ENCODE measurements at places on chromosomes 11 and 22. TPM values are rescaled to one million over a fixed set of nuclear protein-coding genes. Genes with fewer than 3 reads are reported as not detected.

Gene OR51B2
- not detected for total RNA-seq

DNA sequence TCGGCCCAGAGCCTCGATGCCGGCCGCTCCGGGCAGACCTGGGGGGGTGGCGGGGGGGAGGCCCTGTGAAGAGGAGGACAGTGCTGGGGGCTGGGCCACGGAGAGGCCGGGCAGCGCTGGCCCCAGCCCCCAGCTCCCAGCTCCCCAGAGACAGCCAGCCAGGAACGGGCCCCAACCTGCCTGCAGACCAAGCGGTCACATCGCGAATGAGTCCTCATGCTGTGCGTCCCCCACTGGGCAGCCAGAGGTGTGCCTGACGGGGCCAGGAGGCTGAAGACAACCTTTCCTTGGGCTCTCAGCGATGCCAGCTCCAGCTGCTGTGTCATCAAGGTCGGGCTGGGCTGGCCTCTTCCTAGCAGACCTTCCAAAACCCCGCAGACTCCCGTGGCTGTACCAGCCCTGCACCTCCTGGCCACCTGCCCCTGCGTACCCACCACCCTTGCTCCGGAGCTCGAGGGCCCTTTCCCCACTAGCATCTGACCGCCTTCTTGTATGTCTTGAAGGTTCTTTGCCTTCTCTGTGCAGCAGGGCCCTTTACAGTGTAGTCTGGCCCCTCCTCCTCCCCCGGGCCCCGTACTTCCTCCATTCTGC is 88.4 kb downstream of the CDKN1C start:
- DNase-seq: peak; percentile 5

DNA sequence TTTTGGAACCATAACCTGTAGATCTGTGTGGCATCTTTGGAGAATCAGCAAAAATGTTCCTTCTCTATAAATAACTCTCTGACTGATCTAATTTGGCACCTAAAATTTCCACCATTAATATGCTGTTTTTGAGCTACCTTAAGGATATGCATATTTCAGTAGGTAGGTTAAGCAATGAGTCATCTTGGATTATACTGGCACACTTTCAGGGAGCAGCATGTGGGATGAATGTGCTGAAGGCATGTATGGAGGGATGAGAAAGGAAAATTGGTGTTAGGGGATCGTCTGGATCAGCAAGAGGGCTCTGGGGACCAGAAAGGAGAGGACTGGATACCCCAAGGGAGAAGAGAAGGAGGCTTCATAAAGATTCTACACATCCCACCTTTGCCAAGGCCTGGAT is 44.6 kb upstream of the ELF5 start:
- DNase-seq: no peak

Gene DRD2
- 0.73 TPM for total RNA-seq

- DNase-seq: no peak
Measured at GRCh38 chr11:73988227-73988626, 5.6 kb upstream of the UCP2 start.

DNA sequence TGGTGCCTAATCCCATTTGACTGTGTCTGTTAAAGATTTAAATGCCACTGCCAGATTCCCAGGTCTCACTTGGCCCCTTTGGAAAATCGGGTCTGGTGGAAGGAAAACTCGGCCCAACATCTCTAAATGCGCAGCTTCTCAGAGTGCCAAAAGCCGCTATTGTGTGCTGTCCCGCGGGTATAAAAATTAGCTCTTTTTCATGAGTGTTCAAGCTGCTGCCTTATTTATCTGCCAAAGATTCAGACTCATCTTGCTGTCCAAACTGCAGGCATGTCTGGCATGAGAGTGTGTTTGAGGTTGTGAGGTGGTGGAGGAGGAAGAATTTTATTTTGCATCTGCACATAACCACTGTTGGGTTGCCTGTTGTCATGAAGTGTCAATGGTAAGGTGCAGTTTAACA is 91.4 kb downstream of the NELL1 start:
- DNase-seq: no peak

Gene OR8H2
- total RNA-seq: not detected

DNA sequence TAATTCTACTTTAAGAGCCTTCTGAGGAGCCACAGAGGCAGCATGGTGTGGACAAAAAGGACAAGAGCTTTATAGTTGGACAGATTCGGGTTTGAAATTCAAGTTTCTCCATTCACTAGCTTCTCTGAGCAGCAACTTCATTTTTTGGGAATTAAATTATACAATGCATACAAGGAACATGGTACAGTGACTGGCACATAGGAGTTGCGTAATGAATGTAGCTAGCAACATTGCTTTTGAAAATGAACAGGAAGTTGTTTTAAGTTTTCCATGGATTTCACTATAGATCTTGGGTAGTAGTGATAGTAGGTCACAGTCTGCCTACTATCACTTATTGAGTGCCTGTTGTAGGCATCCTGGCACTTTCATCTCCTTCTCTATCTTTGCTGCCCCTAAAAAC is 41.0 kb upstream of the BMAL1 start:
- DNase-seq: no peak

GRCh38 chr11:125164422-125165110 is at the start of gene PKNOX2:
TSS of gene PKNOX2 (plus strand) at chr11:125164751. CDS start at chr11:125351306, 186,555 bp downstream.
- peak; percentile 86 for DNase-seq

DNA sequence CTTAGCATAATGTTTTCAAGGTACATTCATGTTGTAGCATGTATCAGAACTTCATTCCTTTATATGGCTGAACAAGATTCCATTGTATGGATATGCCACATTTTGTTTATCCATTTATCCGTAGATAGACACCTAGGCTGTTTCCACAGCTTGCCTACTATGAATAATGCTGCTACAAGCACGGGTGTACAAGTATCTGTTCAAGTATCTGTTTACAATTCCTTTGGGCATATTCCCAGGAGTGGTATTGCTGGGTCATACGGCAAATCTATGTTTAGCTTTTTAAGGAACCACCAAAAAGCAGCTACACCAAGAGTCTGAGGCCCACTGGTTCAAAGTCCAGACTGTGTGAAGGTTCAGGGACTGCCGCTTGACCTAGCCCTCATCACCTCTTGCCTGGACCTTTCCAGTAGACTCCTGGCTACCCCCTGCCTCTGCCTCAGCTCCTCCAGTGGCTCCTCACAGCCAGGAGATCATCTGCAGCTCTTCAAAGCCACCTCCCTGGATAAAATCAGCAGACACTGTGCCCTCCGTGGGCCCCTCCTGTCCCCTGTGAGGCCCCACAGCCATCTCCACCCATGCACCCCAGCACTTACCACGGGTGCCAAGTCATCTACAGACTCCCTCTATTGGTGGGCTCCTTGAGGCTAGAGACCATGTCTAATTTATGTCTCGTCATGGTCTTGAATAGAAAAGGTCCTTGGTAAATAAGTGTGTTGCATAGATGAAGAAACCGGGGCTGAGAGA is 160.3 kb downstream of the MN1 start:
- DNase-seq: no peak
